ENCODE measurements at places on chromosomes 11 and 22.

DNA sequence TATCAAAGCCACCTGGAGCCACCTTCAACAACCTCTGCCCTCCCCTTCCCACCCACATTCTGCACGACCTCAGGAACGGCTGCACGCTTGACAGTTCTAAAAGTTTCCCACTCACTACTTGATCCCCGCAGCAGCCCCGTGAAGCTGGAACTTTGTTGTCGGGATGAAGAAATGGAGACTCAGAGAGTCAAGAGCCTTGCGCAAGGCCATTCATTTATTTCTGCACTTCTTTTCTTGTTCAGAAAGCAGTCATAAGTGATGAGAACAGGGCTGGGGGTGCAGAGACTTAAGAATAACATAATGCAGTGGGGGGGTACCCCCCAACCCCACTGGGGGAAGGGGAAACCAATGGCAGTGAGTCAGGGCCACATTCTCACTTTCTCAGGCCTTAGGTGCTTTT is 2.2 kb upstream of the ZFTA start:
- DNase-seq: no peak

DNA sequence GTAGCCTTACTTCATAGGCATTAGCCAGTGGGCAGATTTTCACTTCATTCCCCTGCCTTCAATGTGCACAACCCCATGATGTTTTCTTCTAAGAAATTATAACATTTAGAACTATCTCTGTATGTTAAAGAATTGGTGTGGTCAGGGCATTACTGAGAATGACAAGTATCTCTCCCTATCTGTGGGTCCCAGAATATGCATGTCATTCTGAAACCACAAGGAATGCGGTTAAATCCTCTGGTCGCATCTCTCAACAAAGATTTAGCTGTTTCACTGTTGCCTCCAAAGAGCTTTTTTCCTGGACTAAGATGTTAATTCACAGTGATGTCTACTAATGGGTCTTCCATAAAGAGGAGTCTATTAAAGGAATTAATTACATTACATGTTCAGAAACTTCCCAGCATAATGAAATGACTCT is 62.7 kb downstream of the LIF start:
- no peak for DNase-seq

GRCh38 chr11:46659908-46660307 is 40.5 kb downstream of the ARHGAP1 start:
- DNase-seq: no peak

DNA sequence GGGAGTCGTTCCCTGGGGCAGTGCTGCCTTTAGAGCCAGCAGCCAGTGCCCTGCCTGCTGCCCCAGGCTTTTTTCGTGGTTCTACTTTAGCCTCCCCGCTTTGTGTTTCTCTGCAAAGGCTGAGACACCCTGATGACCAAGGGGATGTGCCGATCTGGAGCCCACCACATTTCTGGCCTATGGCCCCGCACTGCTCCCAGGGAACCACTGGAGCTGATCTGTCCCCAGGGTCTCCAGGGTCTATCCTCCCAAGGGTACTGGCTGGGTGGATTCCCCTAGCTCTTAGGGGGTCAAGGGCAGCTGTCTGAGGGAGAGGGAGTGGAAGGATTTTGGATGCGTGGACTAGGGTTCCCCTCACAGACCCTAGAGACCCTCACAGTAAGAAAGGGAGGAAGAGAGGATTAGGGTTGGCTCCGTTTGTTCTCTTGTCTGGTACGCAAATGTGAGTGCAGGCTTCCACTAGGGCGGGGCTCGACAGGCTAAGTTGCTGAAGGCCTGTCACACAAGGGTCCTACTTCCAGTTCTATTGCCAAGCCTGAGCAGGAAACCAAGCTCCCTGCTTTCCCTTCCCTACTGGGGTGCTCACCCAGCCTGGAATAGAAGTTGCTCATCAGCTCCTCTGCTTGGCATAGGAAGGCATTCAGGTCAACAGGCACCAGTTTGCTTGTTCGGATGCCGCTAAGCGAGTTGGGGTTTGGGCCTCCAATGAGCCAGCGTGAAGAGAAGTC is 19.3 kb downstream of the TREH start:
- DNase-seq: no peak

DNA sequence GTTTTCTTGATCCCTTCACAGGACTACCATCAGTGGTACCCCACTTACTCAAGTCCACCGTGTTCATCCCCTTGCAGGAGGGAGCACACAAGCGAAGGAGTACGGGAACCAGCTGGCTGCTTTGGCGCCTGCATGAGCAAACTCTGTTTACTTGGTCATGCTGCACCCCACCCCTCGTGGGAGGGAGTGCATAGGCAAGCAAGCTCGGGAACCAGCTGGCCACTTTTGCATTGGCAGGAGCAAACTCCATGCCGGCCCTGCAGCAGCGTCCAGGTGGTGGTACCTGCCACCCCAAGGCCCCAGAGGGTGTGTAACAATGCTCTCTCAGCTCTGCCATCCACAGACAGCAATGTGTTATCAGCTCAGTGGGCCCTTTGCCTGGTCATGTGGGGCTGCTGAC is 737.8 kb downstream of the FAM181B start:
- DNase-seq: no peak

DNA sequence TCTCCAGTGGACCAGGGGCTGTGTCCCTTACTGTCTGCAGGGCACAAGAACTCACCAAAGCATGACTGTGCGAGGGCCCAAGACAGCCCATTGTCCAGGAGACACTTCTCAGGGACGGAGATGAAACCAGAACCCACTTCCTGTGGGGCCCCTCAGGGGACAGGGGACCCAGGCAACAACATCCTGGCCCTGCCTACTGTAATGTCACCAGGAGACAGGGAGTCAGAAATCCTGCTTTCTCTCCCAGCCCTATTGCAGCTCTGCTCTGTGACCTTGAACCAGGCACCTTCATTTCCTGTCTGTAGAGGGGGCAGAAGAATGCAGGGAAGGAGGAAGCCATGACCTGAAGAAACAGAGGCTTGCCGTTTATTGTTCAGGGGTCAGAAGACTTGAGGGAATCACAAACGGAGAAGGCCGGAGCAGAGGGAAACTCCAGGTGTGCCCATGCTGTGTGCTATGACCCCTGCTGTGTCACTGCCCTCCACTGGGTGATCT is 98.0 kb downstream of the NAT10 start:
- no peak for DNase-seq

GRCh38 chr22:46561435-46561905 is 24.1 kb upstream of the CELSR1 start:
- no peak for DNase-seq

GRCh38 chr11:20415432-20415831 is 27.9 kb downstream of the PRMT3 start:
- DNase-seq: no peak

- peak; percentile 54 for DNase-seq
Observed at GRCh38 chr11:60887556-60887955, 18.8 kb downstream of the PRPF19 start.

GRCh38 chr22:25645964-25646363 is 81.5 kb downstream of the GRK3 start:
- no peak for DNase-seq

DNA sequence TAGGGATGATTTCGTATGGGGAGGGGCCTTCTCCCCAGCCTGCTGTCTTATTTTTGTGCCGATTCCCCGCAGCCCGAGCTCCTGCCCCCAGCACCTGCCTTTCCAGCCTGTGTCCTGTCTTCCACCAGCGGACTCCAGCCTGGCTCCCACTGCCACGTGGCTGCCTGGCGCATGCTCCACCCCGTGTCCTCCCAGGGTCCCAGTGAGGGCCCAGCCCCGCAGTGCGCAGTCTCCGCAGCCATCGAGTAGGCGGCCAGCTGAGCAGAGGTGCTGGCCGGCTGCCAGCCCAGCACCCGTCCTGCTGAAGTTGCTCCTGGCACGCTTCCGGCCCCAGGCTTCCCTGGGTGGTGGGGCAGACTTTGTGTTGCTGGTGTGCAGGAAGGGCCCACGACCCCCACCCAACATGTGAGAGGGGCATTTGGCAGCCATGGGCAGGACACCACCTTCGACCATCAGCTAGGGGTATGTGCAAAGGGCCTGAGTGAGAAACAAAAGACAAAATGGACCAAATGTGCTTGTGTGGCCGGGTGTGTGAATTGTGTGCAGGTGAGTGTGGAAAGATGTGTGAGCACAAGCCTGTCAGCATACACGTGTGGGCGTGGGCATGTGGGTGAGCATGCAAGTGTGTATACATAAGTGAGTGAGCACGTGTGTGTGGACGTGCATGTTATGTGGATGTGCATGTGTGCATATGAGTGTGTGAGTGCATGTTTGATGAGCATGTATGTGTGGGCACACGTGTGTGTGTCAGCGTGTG is 55.9 kb downstream of the RTN4R start:
- DNase-seq: no peak

DNA sequence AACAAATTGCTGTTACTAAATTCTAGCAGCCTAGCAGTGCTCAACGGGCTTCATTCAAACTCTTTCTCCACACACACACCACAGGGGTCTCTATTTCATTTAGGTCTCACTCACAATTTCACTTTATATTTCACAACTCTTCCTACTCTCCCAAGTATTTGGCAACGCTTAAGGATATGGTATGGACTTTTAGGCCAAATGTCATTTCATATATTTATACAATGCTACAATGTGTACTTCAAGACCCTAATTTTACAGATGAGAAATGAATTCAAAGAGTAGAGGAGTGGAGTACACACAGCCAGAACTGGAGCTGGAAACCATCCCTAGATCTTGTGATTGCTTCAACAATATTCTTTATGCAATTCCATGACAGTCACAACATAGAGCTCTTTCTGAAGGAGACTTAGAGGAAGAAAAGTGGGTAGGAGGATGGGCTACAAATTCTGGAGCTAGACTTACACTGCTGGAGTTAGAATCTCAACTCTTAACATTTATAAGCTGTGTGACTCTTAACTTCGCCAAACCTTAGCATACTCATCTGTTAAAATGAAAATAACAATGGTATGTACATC is 2.5 kb upstream of the MS4A13 start:
- DNase-seq: no peak

DNA sequence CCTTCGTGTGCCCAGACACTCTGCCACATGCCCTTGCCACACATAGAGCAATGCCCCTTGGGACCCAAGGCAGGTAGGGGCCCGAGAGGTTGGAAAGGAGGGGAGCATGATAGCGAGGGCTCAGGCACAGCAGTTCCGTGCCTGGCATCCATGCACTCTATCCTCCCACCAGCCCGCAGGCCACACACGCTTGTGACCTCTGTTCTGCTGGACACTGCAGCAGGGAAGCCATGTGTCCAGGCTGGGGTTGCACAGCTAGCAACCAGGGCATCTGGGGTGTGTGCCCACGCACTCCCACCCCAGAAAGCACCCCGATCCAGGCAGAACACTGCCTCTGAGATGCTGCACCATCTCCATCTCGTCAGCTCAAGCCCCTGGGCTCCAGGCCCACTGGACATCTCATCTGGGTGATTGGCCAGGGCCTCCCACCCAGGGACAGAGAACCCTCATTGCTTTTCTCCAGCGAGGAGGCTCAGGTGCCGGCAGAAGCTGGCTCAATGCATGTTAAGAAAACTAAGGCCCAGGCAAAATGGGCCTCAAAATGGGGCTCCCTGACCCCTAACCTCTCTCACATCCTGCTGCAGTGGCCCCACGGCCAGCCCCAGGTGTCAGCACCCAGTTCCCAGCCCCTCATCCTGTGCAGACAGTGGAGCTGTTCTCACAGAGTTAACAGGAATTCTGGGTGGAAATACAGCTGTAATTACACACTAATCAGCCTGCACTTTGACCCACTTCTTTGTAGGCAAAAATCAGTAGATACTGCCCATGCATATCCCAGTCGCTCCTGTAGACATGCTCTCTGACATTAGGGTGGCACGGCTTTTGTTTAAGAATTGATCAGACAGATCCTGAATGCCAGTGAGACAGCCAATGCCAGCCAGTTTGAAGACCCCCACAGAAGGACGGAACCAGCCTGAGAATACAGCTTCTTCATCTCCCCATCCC is 173.9 kb upstream of the B3GAT1 start:
- no peak for DNase-seq

GRCh38 chr11:129997513-129997912 is 5.1 kb downstream of the PRDM10 start:
- no peak for DNase-seq

GRCh38 chr11:116948391-116948790 is 111.0 kb upstream of the APOA1 start:
- DNase-seq: peak; percentile 41

All from CD14-positive monocyte (primary cell).